Cortex of kidney (tissue), 1 donor: ENCODE measurements at places on chromosomes 7 and 10.

DNA sequence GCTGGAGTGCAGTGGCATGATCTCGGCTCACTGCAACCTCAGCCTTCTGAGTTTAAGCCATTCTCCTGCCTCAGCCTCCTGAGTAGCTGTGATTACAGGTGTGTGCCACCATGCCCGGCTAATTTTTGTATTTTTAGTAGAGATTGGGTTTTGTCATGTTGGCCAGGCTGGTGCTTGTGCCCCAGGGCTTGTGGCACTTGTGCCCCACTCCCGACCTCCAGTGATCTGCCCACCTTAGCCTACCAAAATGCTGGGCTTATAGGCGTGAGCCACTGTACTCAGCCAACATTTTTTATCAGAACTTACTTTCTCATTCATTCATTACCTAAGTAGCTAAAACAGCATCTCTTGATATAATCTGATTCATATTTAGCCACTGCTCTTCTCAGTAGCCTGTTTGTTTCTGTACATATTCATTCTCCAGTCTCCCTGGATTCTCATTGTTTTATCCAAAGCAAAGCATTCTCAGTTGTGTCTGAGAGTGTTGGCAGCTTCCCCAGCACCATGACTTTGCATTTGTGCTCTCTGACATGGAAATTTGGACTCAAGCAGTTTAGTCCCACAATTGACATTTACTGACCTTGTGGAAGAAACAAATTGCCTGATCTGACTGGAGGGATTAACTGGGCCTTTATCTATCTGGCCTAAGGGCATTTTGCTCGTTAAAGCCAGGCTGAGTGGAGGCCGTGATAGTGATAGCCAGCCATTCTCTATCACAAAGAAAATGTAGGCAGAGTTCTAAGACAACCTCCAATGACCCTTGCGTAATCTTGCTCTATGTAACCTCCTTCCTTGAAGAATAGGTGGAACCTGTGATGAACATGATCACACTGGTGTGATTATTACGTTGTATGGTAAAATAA is 44.9 kb downstream of the AKR1B15 start:
- DNase-seq: no peak

DNA sequence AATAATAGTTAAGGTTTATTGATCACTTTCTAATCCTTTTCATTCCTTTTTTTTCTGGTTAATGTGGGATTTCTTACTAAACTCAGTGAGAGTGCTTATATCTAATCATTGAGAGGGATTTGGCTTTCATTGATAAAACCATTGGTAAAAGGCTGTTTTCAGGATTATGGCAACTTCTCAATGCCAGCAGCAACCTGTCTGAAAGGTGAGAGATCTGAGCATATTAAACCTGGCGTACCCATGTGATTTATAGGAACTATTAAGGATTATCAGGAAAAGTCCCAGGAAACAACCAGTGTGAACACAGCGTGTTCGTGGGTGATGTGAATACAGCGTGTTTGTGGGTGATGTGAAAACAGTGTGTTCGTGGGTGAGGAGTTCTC is 65.9 kb downstream of the PDIA4 start:
- DNase-seq: no peak

GRCh38 chr7:741850-742249 is 14.8 kb upstream of the PRKAR1B start:
- DNase-seq: no peak

- no peak for DNase-seq
Observed at GRCh38 chr10:56547163-56547562, 186.1 kb upstream of the ZWINT start.

- no peak for DNase-seq
Observed at GRCh38 chr10:87066865-87067264, 27.8 kb downstream of the GLUD1 start.

- DNase-seq: no peak
Observed at GRCh38 chr10:111705021-111705420, 478.5 kb downstream of the GPAM start.

DNA sequence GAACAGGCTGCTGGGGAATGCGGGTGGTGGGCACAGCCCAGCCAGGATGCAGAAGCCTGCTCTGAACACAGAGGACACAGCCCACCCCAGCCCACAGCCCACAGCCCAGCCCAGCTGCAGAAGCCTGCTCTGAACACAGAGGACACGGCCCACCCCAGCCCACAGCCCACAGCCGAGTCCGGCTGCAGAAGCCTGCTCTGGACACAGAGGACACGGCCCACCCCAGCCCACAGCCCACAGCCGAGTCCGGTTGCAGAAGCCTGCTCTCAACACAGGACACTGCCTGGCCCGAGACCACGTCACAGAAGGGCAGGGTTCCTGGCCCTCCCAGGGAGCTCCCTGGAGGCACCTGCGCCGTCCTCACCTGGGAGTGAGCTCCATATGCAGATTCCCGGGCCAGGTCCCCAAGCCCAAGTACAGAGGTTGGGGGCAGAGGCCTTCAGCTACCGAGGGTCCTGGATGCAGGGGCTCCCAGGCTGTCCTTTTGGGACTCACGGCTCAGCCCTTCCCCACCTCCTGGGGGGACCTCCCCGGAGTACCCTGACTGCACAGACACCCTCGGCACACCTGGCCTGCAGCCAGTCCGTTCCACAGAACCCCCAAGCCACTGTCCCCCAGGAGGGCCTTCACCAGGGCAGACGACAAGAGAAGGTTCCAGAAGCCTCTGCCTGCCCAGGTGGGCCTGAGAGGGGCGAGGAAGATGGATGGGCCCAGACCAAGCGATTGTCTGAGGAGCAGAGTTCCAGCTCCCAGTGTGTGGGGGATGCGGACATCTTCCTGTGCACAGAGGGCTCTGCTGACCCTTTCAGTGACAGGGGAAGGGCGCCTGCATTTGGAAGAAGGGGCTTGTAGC is 23.7 kb upstream of the FOXL3 start:
- no peak for DNase-seq

GRCh38 chr10:30736685-30737232 is 107.2 kb upstream of the LYZL2 start:
- DNase-seq: no peak

DNA sequence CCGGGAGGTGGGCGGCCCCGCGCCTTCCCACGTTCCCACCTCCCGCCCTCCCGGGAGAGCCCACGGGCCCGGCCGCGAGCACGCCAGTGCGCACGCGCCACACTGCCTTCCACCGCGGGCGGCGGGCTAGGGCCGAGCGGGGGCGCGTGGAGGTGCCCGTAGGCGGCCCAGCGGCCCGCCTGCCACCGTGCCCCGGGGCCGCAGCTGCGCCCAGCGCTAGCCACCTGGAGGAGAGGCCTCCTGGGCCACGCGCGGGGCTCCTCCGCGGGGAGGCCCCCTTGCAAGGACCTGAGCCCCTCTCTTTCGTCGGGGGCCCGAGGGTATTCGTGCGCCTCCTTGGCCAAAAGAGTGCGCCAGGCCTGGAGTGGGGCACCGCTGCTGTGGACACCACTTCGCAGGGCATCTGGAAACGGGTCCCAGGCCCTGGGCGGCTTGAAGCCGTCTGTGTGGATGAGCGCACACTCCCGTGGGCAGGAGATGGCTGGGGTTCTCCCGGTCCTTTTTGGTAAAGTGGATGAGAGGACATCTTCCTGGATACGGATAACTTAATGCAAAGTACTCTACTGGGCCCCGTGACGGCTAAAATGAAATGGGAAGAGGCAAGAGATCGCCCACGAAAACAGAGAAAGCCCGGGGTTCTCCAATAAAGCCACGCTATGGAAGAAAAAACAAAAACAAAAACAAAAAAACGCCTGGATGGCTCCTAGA is 9.0 kb upstream of the EBF3 start:
- no peak for DNase-seq

GRCh38 chr7:101180130-101180755 is at the start of gene NAT16:
Gene NAT16 (minus strand): TSS chr7:101180293. CDS start chr7:101174807, 5,486 bp downstream.
- no peak for DNase-seq

DNA sequence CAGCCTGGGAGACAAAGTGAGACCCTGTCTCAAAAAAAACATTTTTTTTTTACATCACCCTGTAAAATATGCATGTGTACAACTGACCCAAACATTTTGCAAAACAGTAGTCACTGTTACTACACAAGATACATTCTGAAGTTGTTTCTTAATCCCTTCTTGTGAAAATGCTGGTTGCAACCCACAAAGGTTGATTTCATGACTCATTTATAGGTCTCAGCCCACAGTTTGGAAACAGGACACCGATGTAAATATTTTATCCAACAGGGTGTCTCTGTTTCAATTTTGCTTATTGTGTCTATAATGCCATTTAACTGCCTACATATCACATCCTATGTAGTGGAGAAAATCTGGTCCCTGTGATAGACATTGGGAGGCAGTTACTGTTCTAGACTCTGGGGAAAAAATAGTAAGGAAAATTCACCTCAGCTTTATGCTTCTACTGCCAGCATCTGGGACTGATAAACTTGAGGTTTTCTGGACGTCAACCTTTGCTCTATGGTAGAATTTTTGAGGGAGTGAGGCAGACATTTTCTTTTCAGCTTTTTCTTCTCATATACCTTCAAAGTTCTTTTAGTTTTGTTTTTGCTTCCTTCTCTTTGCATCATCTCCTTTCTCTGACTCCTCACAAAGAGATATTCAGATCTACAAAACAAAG is 1.6 kb upstream of the RAB19 start:
- no peak for DNase-seq

- DNase-seq: no peak
Observed at GRCh38 chr10:70834441-70835151, 18.8 kb downstream of the SGPL1 start.

- no peak for DNase-seq
Observed at GRCh38 chr10:32388258-32389027, 41.5 kb upstream of the EPC1 start.

DNA sequence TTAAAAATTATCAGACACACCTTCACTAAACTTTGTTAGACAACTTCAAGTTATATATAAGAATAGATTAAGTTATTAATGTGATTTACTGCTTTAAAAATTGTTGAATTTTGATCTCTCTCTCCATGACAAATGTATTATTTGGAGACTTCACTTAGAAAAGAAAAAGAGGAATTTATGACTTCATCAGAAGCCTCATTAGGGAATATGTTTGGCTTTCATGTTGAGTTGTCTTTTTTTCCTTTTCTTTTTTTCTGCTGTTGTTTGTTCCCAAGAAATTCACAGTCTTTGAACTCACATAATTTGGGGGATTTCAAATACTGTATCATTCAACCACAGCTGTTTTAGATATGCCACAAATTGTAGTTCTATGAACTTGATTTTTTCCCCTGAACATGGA is 149.5 kb downstream of the PPP1R9A start:
- DNase-seq: no peak

DNA sequence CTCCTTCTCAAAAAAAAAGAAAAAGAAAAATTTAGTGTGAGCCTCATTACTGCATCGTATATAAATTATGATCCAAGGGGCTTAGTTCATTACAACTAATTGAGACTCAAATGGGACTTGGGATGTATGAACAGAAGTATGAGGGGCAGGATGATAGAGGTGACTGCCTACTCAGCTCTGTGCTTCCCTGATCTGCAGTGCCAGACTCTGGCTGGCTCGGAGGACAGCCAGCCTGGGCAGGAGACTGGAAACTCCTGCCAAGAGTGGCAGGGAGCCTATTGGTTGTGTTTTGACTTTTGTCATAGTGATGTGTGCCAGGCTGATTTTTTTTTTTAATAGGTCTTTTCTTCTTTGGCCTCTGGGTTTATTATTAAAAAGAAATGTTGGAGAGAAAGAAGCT is 73.8 kb upstream of the GTF2IRD1 start:
- DNase-seq: no peak
